ENCODE measurements at places on chromosomes 7 and 10. TPM values are rescaled to one million over a fixed set of nuclear protein-coding genes. Genes with fewer than 3 reads are reported as not detected.

- no peak for DNase-seq
These were observed 44.8 kb upstream of the HPSE2 start for GRCh38 chr10:99280472-99280871.

DNA sequence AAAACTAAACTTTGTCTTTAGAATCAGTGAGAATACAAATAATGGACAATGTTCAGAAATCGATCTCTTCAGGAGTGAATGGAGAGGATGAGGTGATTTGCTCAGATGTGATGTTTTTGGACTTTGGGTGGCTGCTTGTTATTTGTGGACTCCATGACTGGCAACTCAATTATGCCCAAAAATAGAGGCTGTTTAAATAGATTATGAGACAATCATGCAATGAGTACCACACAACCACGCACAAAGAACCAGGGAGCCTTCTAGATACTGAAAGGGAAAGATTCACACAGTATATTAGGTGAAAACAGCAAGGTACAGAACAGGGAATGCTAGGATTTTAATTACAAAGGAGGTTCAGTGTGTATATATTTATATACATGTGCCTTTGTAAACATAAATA, 141.3 kb upstream of the ANK3 start:
- DNase-seq: no peak

DNA sequence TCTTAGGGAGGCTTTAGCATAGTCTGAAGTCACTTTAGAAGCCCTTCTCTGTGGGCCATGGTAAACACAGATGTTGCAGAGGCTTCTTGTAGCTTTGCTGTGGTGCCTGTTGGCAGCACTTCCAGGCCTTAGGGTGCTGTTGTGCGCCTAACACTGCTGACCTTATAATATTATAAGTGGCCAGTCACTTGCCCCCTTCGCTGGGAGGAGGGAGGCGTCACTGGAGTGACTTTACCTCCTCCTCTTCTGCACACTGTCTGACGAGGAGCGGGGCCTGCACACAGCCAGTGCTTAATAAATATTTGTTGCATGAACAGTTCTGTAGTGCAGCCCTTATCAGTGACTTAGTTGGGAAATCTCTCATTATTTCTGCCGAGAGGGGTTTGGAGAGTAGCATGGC, 63.3 kb downstream of the WDR37 start:
- DNase-seq: no peak

- DNase-seq: no peak
These were observed 186.5 kb upstream of the SLC25A13 start for GRCh38 chr7:96508371-96508770.

The TMEM229A gene
- total RNA-seq: not detected

DNA sequence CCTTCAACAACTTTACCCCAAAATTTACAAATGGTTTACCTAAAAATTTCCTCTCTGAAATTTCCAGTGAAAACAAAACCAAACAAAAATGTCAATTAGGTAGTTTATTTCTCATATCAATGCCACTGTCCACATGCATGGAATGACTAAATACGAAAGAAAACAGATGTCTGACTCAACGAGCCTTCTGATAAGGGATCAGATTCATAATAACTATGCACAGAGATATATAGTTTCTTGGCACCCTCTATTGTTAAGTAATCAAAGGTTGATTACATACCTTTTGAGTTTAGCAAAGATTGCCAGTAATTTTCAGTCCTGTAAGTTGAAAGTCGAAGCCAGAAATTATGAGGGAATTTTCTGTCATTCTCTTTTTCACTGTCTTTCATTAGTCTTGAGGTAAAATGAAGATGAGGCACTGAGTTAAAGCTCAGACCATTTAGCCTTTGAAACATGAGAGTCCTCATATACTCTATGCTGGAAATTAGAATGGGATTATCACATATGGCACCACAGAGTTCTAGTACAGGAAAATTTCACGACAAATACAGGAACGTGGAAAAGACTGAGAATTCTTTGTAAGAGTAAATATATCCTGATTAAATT, 519.1 kb upstream of the ANKRD30A start:
- no peak for DNase-seq

DNA sequence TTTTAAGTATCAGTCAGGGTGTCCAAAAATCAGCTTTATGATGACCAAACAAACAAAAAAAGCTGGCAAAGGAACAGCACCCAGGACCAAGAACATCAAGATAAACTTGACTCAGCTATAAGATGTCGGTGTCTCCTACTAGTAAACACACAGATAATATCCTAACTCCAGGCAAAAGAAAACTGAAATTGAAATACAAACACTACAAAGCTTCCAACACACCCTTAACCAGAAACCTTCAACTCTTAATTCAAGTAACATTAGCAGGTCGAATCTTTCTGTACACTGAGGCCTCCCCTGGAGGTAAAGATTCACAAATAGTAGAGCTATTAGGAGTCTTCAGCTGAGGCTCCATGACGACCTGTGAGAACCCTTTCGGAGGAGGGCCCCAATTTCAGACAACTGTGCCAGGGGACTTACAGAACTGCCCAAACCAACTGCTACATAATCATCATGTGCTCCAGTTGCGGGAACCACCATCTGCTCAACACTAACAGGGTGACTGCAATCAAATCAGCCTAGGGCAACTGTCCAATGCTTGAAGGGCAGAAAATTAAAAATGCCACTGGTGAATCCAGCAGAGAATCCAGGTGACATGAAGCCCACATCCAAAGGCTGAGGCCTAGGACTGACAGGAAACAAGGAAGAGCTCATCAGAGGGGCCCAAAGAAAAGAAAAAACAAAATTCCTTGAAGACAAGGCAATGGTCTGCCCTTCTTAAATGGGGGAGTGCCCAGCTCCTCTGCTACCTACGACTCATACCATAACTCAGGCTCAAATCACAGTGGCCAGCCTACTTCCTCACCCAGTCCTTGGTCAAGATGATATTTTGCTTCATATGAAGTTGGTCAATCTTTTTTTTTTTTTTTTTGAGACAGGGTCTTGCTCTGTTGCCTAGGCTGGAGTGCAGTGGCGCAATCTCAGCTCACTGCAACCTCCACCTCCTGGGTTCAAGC, 20.0 kb downstream of the XPNPEP1 start:
- DNase-seq: no peak

The SFTPA2 gene
- total RNA-seq: not detected

DNA sequence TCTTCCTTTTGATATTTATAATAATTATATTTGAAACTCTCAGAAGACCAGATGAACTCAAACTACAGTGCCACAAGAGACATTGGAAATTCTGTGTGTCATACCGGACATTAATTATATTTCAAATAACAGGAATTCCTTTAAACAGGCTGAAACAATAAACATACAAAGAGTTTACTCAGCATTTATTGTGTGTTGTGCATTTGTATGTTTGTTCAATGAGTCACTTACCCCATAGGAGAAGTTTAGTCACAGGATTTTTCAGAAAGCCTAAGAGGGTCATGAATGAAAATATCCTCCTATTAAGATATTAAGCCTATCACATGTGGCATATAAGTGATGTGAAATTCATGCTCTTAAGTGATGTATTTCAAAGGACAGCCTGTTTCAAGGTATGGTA, 566.8 kb downstream of the CNTNAP2 start:
- DNase-seq: no peak

GRCh38 chr7:6193709-6194108, 78.7 kb downstream of the CYTH3 start:
- no peak for DNase-seq

DNA sequence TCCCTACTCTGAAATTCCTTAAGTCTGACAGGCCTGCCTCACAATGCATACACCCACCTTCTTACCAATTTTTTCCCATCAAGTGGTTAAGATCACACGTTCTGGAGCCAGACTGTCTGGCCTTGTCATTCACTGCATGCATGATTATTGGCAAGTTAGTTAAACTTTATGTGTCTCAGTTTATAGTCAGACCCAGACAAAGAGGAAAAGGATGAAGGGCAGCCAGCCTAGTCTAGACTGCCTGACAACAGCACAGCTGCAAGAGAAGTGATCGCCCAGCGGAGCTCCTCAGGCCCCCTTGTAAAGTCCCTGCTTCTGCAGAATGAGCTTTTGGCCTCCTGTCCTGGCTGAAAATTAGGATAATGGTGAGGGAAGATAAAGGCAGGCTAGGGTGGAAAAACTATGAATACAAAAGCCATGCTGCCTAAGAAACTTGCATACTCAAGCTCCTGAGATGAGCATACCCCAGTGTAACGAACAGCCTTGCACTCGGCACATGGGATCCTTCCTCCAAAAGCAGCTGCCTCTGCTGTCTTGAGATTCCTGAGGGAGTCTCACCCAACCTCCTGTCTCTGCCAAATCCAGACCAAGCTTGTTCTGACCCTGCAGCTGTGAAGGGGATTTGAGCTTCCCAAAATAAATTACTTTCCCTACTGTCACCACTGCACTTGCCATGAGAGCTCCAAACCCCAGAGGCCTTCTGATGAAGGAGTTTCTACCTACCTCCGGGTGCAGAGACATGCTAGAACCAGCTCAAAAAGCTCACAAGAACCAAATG, 26.7 kb upstream of the MRLN start:
- no peak for DNase-seq

DNA sequence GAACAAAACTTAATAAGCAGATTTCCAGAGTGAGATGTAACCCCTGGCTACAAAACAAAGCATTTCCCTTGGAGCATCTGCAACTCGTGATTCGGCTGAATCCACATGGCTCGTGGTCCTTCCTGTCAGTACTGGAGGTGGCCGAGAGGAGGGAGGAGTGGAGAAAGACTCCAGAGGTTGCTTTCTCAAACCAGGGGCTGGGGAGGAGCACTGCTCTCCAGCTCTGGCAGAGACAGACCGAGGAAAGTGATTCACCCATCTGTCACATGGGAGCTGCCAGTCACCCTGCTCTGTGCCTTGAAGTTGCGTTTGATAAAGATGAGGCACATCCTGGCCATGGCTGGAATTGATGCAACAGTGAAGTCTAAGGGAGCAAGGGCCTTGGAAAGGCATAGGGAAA, 72.7 kb downstream of the COL13A1 start:
- DNase-seq: no peak

DNA sequence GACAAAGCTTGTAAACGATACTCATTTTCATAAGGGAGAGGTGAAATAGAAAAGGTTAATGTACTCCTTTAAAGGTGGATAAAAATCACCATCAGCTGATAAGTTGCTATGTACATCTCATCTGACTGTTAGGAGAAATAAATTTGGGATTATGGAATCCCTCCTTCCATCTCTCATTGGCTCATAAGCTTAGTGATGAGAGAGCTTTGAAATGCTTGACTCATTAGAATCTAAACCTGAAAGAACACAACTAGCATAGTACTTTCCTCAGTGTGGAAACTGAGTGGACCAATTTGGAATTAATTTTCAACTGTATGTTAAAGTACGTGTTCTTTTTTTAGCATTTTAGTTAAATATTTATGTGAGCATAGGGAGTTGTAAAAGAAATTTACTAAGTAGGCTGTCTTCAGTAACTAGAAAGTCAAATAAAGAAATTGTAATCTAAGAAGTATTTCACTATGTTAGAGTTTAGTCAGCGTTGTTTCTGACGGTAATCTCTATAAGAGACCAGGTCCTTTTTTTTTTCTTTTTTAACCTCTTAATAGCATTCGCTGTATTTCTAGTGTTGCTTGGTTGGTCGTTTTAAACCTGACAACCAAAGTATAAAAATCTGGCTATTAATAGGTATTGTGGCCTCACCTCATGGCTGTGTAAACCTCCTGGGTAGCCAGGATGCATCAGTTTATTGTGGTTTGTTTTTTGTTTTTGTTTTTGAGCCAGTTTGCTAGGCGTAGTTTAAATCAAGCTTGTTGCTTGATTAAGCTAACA, 34.4 kb downstream of the FHIP2A start:
- no peak for DNase-seq

GRCh38 chr7:30114536-30115238, 20.1 kb upstream of the MTURN start:
- no peak for DNase-seq

- DNase-seq: no peak
These were observed 146.3 kb downstream of the MDFIC start for GRCh38 chr7:115068220-115068619.

The IFIT2 gene
- total RNA-seq: 7.3 TPM

The JMJD1C gene
- total RNA-seq: 63.0 TPM

The TFEC gene
- total RNA-seq: 0.73 TPM

- no peak for DNase-seq
These were observed 109.4 kb upstream of the C7orf33 start for GRCh38 chr7:148481147-148481526.

GRCh38 chr7:108014747-108015682, 12.1 kb upstream of the LAMB1 start:
- no peak for DNase-seq

The ELAPOR2 gene
- total RNA-seq: 2.3 TPM

The STEAP1B gene
- not detected for total RNA-seq

GRCh38 chr7:108529341-108529740, 3.4 kb upstream of the PNPLA8 start:
- DNase-seq: no peak

The MRLN gene
- total RNA-seq: not detected

The PDE6C gene
- not detected for total RNA-seq

DNA sequence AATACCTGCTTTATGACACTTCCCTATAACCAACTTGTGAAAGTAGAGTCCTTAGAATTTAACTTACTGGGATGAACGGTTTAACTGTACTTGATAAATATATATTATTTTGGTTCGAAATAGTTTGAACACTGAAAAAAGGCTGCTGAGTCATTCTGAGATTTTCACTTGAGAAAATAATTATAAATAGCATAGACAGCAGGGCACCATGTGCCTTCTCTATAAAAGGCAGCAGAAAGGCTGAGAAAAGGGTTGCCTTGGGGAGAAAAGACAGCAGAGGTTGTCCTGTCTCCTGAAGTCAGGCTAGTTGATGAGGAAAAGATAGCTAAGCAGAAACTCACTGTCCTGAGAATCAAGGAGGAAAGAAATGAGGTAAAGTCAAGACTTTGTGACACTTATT, 92.4 kb downstream of the CTTNBP2 start:
- DNase-seq: no peak

The PTF1A gene
- total RNA-seq: not detected

DNA sequence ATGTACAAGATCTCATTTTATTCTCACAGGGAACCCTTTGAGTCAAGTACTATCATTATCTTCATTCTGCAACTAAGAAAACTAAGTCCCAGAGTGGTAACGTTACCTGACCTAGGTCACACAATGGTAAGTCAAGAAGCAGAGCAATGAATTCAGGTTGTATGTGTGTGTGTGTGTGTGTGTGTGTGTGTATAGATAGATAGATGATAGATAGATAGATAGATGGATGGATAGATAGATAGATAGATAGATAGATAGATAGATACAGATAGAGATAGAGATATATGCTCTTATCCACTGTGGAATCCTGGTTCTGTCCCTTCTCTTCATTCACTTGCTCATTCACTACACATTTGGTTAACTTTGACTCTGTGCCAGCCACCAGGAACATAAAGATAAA, 29.8 kb downstream of the ASAH2 start:
- DNase-seq: no peak

DNA sequence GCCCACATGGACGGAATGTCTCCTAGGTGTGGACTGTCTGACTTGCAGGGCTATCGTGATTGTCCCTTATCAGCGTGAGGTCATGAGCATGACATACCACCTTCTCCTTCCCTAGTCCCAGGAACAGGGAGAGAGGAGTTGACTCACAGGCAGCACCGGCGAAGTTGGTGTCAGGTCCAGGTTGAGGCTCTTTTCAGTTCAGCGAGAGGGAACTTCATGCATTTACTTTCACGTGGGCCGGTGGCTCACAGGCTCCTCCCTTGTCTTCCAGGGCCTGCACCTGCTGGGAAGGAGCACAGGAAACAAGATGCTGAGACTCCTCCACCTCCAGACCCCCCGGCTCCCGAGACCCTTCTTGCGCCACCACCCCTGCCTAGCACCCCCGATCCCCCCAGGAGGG, 46.1 kb downstream of the PROSER2 start:
- no peak for DNase-seq

Data from activated CD8-positive, alpha-beta T cell treated with anti-CD3 and anti-CD28 coated beads, Interleukin-2, amount 10 ng/mL, durations not matched to agents 7 days and 5 days (primary cell).